GM03348 (cell line): ENCODE measurements at places on chromosomes 2 and 18.

DNA sequence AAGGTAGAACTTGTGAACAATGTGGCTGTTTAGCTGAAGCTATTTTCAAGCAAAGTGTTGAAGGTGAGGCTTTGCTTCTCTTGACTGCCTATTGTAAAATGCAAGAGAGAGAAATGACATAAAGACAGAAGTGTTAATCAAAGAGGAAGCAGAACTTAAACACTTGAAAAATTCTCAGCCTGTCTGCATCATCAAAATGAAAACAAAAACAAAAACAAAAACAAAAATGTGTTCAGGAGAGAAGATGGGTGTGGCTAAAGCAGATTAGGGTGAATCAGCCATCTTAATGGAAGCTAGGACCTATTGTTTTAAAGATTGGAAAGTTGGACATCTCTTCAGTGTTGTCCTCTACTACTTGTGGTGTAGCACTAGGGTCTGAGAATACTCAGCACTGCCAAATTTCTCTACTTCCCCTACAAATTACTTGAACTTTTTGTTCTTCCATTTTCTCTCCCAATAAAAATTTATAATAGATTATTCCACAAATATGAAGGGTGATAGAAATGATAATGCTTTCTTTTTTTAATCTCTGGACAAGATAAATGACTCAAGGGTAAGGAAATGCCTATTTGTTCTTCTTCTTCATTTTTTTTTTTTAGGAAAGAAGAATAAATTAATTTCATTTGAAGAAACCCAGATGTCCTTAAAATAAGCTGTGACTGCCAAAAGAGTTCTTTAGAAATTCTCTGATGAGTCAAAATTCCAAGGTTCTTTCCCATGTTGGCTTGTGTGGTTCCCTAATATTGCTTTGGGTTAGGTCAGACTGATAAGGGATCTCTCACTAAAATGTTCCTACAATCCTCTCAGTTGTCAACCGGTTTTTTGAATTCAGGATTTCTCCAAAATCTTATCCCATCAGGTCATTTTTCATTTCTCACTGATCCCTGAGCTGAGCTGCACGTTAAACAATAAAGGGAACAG, 571.2 kb upstream of the ZEB2 start:
- DNase-seq = peak; percentile 50

DNA sequence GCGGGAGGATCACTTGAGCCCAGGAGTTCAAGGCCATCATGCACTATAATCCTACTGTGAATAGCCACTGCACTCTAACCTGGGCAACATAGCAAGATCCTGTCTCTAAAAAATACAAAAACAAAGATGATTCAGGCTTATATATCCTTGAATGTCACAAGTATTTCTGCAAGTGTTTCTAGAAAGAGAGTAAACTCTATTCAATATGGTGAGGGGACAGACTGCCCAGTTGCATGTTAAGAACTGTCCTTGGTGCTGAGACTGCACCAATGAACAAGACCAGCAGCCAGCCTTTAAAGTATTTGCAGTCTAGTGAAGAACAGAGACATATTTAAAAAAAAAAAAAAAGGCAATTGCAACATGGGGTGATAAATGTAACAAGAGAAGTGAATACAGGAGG, 16.4 kb downstream of the MAP3K19 start:
- DNase-seq = peak; percentile 50

GRCh38 chr18:48850822-48851598, 99.8 kb downstream of the SMAD7 start:
- no peak for DNase-seq

- DNase-seq = no peak
Observed at GRCh38 chr2:70648961-70649360, 95.3 kb upstream of the TGFA start.

DNA sequence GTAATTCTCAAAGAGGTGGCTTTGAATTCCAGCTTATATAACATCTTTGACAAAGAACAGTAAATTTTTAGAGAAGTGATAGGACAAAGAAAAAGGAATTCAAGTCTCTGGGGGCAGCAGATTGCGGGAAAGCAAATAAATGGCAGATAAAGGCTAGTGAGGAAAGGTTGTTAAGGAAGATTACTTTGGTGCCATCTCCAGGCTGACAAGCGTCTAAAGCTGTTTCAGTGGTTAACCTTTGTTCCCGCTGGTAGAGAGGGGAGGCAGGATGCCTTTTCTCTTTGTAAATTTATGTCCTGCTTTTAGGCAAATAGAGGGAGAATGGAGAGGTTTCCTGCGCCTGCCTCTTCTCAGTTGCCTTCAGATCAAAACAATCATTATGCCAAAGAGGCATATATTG, 431.2 kb upstream of the CHST9 start:
- DNase-seq = no peak

DNA sequence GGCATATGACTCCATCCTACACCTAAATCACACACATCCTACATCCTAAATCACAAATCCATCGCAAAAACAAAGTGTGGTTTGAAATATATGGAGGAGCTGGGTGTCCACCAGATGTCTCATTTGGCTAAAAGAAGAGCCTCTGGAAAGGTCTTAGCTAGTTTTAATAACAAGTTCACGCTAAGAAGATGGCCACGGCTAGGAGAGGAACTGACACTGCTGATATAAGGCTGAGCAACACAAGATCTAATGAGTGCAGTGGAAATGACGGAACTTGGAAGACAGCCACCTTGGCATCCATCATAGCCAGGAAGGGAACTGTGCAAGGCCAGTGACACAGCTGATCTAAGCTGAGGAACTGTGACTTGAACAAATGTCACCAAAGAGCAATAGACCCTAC, 60.0 kb upstream of the AGAP1 start:
- DNase-seq = peak; percentile 52

DNA sequence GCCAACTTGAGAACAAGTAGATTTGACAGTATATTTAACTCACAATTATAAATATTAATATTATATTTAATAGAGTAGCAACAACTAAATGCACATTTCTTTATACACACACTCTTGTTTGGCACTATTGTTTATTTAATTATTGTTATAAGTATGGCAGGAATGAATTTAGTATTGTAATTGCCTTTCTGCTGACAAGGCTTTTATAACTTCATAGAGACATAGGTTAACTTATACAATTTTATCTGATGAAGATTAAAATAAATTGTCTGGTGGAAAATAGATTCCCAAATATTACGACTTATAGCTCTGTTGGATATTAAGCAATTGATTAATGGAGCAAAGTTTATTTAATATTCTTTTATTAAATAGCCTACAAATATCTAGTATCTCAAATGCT, 347.9 kb upstream of the CDH19 start:
- DNase-seq = no peak
